ENCODE measurements at places on chromosomes 12 and 14.

- no peak for DNase-seq
Observed at GRCh38 chr12:62135553-62136200, 124.5 kb upstream of the USP15 start.

GRCh38 chr12:123894823-123895345, 77.7 kb downstream of the CCDC92 start:
- DNase-seq: no peak

GRCh38 chr14:82003426-82003825, 469.8 kb upstream of the SEL1L start:
- DNase-seq: no peak

DNA sequence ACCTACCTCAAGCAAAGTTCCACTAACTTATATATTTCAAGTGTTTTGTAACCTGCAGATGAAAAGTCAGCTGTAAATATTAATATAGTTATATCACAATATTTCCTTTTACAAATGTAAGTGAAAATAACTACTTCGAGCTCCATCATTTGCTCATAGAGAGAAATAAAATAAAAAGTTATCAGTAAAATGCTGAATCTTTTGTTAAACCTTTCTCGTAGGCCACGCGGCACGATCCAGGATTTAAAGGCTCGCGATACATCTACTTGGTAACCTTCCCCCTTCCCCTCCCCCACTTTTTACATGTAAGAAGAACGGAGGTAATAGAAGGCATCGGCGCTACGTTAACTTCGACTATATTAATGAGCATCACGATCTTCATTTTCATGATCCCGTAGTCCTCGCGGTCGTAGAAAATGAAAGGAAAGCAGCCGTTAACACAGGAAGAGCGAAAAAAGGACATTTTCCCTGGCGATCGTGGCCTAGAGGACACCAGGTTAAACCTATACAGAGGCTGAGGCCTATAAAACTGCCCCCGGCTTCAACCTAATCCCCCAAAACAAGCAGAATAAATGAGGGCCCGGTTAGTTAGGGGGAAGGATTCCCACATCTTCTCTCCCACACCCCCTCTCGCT, 508 bp downstream of the HNRNPC start:
- DNase-seq: peak; percentile 67

DNA sequence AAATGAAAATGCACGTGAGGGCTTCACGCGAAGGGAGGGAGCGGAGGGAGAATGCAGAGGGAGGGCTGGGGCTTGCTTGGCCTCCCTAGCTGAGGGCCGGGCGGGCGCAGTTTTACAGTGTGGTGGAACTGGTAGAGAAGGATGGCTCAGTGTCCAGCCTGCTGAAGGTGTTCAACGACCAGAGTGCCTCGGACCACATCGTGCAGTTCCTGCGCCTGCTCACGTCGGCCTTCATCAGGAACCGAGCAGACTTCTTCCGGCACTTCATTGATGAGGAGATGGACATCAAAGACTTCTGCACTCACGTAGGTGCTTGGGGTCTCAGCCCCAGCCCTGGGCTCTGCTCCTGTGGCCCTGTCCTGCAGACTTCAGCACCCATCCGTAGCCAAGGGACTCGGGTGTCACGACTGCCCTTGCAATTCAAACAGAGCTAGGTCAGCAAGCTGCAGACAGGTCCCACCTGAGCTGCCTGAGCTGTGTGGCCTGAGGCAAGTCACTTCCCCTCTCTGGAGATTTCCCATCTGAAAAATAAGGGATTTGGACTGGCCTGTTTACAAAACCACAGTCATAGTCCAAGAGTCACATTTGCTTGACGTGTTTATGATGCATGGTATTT, 18.4 kb downstream of the OTUB2 start:
- no peak for DNase-seq

DNA sequence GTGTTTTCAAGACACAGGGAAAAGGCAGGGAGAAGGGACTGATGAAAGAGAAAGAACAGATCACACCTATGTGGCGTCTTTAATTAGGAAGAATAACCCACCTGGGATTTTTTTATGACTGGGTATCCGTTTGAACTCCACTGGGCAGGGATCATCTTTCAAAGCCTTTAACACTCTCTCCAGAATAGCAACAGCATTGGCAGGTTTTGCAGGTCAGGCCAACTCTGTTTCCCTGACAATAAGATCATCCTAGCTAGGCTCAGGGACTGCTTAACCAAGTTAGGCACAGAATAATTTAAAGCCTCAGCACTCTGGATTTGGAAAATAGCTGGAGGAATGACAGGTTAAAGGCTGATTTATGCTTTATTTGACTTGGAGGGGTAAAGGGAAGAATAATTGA, 117.6 kb downstream of the SUDS3 start:
- DNase-seq: no peak

DNA sequence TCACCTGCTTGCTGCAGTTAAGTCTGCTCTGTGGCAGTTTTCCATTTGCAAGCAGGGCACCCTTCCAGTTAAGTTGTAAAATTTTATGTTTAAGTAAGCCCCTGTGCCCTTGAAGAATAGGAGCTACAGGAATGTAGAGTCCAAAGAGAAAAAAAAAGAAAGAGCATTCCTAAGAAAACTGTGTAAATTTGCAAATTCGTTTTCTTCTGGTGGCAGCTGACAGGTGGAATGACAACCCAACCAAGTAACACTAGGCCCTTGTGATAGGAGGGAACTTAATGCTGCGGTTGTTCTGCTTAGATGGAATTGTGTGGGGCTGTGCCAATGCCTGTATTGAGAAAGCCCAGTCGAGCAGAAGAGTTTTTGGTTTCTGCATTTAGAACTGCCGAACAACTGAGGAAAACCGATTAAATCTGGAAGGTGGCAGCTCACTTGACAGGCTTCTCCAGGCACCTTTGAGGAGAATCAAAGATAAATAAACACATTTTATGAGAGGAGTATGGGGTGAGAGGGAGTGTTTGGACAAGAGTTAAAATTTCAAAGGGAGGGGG, 280.0 kb downstream of the RAD51B start:
- no peak for DNase-seq

- no peak for DNase-seq
Observed at GRCh38 chr14:105375635-105376057, 22.7 kb upstream of the TEX22 start.

- DNase-seq: no peak
Observed at GRCh38 chr14:38336298-38336697, 80.4 kb upstream of the CLEC14A start.

- no peak for DNase-seq
Observed at GRCh38 chr12:126051611-126052107, 986.4 kb downstream of the AACS start.

GRCh38 chr12:6932766-6933165, 5.0 kb downstream of the ATN1 start:
- DNase-seq: no peak
